Right lobe of liver (tissue), 6 donors: ENCODE measurements at places on chromosomes 13 and 19. TPM values are rescaled to one million over a fixed set of nuclear protein-coding genes. Genes with fewer than 3 reads are reported as not detected.

DNA sequence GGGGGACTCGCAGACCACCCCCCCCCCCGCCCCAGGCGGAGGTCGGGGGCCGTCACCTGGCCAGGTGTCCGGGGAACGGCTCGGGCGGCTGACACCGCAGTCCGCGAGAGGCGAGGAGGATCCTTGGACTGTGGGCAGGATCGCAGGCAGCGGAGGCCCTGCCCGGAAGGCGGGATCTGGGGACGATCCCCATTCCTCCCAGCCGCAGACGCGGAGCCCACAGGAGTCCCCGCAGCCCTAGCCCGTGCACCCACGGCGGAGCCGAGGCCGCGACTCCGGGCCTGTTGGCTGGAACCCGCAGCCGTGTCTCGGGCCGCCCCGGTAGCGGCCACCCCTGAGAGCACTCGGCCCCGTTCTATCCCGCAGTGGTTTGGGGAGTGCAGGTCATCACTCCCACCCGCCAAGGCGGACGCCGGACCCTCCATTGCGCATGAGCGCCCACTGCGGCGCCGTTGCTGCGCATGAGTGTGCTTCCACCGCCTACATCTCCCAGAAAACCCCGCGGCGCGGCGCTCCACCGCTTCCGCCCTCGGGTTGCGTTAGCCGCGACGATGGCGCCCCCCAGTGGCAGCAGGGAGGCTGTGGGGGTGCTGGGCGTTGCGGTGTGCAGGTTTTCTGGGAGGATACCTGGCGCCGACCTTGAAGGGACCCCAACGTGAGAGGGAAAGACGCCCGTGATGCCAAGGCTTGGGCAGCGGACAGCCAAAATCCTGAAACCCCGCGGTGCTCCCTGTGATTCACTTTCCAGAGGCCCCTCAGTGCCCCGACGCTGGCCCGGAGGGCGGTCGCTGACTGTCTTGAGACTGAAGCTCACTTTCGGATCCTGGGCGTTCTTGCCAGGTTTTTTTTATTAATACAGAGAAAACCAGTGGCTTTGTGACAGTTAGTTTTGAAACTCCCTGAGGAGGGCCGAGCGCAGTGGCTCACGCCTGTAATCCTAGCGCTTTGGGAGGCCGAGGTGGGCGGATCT lies 4.4 kb upstream of the ZNF329 start:
- DNase-seq = peak; percentile 97

DNA sequence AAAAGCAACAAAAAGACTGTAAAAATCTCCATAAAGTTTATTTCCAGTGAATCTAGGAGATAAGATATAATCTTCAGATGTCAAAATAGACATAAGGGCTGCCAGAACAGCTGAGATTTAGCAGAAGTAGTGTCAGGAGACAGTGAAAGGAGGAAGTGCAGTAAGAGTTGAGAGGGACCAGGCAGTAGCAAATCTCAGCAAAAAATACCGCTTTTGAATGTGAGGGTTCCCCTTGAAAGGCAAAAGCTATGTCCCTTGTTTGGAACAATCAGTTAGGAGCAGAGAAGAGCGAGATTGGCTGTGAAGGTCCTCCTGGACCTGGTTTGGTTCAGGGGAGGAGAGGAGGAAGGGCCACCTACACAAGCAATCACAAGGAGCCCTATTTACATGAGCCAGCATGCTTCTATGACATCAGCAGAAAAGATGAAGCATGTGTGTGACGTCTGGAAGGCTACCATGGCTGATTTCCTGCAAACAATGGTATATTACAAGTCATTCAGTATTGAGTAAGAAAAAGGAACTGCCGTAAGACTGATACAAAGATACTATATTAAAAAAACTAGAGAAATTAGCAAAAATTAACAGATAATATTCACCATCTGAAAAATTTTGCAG lies 98.9 kb upstream of the SIAH3 start:
- no peak for DNase-seq

GRCh38 chr19:5881543-5882299 lies 11.4 kb upstream of the FUT5 start:
- no peak for DNase-seq

DNA sequence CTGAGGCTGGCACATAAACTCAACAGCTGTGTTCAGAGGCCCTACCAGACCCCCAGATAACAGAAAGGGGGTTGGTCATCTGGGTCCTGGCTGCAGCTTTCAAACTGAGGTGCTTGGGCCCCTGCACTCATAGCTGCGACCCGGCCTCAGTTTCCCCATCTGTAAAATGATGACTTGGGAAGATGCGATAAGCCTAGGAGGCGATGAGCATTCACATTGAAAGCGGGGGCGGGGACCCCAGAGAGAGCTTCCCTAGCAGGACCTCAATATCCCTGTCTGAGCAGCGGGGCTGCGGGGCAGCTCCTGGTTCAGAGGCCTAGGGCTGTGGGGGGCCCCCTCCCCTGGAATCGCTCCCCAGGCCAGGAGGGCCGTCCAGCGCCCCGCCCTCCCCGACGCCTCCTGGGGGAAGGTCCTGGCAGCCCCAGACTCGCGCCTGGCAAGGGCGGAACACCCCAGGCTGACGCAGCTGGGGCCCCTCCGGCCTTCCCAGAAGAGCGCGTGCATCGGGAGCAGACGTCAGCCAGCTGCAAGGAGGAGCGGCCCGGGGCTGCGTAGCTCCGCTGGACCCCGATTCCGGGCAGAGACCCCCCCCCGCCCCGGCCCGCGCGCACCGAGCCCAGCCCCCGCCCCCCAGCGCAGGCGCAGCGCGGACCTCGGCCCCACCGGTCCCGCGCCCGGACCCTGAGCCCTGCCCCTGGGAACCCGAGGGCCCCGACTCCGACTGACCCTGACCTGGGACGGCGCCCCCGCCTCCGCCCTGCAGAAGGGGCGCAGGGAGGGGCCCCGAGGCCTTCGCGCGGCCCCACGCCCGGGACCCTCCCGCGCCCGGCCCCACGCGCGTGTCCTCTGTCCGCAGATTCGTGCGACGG lies 3.5 kb downstream of the FSTL3 start:
- DNase-seq = no peak

DNA sequence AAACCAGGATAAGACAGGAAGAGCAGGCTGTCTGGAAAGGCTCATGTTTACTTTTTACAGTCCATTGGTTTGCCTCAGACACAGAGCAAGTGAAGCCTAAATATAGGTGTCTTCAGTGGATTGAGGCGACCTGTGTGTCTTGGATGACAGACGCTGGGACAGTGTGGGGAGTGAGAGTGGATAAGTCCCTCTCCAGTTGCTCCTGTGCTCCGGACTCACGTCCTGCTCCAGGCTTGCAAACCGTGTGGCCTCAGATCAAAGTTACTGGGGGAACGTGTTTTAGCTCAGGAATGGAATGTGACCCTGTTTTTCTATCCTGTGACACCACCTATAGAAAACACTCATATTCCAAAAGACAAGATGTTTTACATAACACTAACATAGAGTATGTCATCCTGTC lies 465.7 kb downstream of the MYO16 start:
- DNase-seq = no peak

DNA sequence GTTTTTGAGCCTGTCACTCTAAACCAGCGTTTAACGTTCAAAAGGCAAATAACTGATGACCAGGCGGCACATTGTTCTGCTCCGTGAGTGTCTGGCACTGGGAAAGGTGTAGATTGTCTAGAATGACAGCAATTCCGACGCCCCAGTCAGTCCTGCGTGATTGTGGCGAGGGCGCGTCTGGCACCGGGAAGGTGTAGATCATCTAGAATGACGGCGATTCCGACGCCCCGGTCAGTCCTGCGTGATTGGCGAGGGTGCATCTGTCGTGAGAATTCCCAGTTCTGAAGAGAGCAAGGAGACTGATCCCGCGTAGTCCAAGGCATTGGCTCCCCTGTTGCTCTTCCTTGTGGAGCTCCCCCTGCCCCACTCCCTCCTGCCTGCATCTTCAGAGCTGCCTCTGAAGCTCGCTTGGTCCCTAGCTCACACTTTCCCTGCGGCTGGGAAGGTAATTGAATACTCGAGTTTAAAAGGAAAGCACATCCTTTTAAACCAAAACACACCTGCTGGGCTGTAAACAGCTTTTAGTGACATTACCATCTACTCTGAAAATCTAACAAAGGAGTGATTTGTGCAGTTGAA lies 26.1 kb upstream of the NDUFS7 start:
- peak; percentile 42 for DNase-seq

DNA sequence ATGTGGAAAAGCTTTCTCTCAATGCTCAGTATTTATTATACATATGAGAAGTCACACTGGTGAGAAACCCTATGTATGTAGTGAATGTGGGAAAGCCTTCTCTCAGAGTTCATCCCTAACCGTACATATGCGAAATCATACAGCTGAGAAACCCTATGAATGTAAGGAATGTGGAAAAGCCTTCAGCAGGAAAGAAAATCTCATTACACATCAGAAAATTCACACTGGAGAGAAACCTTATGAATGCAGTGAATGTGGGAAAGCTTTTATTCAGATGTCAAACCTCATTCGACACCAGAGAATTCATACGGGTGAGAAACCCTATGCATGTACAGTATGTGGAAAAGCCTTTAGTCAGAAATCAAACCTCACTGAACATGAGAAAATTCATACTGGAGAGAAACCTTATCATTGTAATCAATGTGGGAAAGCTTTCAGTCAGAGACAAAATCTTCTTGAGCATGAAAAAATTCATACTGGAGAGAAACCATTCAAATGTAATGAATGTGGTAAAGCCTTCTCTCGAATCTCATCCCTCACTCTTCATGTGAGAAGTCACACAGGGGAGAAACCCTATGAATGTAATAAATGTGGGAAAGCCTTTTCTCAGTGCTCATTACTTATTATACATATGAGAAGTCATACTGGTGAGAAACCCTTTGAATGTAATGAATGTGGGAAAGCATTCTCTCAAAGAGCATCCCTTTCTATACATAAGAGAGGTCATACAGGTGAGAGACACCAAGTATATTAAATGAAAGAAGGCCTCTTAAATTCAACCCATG lies 34.4 kb downstream of the ZNF568 start:
- no peak for DNase-seq

DNA sequence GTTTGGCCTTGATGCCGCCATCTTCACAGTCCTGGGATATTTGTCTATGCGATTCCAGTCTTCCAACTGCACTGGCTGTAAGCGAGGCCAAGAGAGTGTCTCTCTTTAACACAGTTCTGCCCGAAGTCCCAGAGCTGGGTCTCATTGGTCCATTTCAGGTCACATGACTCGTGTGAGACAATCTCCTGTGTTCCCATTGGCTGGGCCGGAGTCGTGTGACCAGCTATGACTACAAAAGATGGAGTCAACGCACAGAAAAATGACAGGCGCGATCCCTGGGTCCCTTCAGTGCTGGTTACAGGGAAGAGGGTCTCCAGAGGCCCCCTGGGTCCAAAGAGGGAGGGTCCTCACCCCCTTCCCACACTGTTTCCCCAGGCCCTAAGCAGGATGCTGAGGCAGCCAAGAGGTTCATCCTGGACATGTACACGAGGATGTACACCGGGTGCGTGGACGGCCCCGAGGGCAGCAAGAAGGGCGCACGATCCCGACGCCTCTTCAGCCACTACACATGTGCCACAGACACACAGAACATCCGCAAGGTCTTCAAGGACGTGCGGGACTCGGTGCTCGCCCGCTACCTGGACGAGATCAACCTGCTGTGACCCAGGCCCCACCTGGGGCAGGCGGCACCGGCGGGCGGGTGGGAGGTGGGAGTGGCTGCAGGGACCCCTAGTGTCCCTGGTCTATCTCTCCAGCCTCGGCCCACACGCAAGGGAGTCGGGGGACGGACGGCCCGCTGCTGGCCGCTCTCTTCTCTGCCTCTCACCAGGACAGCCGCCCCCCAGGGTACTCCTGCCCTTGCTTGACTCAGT lies 15.9 kb upstream of the S1PR4 start:
- no peak for DNase-seq

- DNase-seq = no peak
Measured at GRCh38 chr13:88932950-88933349, 1261.8 kb downstream of the SLITRK5 start.

DNA sequence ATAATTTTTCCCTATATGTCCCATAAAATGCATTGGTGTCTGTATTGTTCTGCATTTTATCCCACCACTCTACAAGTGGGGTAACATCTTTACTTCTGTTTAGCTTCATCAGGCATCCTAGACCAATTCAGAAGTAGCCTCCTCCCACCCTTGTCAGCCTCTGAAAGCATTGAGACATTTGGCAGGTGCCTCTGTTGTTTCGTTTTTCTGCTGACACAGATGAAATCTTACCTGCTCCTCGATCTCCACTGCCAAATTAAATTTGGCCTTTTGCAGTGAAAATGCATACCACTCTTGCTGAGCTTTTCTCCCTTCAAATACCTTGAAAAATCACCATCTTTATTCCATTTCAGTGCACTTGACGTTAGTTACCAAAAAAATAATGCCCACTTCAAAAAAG lies 83.5 kb upstream of the STARD13 start:
- no peak for DNase-seq

- DNase-seq = peak; percentile 98
Measured at GRCh38 chr19:3409346-3410064, 43.1 kb downstream of the NFIC start.

The LYPD5 gene
- 0.80 TPM for total RNA-seq

The MAST1 gene
- 0.06 TPM for total RNA-seq

The ODAD3 gene
- total RNA-seq = 0.40 TPM

The KLHL1 gene
- total RNA-seq = not detected

The LRP3 gene
- total RNA-seq = 40.7 TPM

The PEG3 gene
- 9.4 TPM for total RNA-seq

The ERICH6B gene
- not detected for total RNA-seq
